ENCODE measurements at places on chromosomes 4 and X.

GRCh38 chrX:50920132-50920531 lies 9.6 kb downstream of the BMP15 start:
- no peak for DNase-seq

DNA sequence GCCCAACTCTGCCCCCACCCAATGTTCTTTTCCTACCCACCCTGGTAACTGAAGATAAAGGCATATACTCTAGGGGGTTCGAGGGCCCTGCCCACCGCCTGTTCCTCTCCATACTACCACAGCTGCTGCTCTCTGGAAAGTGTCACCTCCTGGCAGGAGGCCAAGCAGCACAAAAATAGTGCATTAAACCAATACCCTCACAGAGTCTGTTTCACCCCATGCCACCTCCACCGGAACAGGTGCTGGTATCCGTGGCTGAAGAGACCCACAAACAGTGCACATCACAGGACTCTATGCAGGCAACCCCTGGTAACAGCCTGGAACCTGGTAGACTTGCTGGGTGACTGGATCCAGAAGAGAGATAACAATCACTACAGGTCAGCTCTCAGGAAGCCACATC lies 85.1 kb upstream of the CTSO start:
- DNase-seq: no peak

- no peak for DNase-seq
Observed at GRCh38 chrX:139905051-139905450, 27.8 kb downstream of the ATP11C start.

DNA sequence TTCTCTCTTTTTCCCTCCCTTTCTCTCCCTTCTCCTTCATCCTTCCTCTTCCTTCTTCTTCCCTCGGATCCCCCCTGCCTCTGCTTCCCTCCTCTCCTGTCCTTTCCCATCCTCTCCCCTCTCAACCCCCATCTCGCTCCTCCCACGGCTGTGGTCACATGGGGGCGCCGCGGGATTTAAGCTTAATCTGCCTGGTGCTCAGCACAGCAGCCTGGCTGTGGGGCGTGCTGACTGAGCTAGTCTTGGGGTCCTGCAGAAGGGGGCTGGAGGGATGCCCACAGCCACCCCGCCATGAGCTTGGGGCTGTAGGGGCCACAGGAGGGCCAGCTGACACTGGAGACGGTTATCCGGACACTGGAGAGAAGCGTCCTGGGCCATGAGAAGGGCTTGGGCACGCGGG lies 10.7 kb downstream of the SMIM10L2A start:
- DNase-seq: no peak

- no peak for DNase-seq
Observed at GRCh38 chr4:1544861-1545281, 138.6 kb upstream of the NKX1-1 start.

GRCh38 chr4:6402566-6403399 lies 69.6 kb downstream of the PPP2R2C start:
- no peak for DNase-seq

DNA sequence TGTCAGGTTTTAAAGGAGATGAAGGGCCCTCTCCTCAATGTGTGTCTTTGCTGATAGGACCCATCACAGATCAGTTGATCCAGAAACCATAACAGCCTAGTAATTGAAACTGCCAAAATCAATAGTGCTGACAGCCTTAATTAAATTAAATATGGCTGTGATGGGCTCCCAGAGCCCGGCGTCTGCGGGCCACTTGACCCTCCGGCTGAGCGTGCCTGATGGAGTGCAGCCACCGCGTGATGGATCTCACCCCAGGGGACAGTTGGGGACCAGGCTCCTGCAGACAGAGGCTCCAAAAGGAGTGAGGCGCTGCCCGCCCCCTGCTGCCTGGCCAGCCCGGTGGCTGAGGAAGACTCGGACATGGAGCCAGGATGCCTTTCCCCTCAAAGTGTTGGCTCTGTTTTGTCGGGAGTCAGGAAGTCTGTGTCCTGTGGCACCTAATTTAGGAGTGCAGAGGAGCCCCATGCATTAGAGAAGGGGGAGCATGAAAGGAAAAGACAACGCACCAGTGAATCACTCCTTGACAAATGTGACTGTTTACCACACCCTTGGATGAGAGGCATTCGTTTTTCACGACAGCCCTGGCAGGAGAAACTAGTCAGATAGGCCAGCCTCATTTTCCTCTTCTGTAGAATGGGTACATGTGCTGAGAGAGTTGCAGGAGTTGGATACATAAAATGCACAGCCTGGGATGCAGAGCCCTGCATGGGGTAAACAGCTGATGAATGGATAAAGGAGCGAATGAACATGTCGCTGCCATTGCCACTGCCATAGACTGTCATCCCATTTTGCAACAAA lies 40.9 kb upstream of the MSX1 start:
- no peak for DNase-seq
